ENCODE measurements at places on chromosomes 6 and 20.

GRCh38 chr6:63458480-63459115, 113.7 kb upstream of the LOC128125822 start:
- no peak for DNase-seq

- no peak for DNase-seq
Observed at GRCh38 chr20:8981482-8981881, 87.4 kb upstream of the PLCB4 start.

DNA sequence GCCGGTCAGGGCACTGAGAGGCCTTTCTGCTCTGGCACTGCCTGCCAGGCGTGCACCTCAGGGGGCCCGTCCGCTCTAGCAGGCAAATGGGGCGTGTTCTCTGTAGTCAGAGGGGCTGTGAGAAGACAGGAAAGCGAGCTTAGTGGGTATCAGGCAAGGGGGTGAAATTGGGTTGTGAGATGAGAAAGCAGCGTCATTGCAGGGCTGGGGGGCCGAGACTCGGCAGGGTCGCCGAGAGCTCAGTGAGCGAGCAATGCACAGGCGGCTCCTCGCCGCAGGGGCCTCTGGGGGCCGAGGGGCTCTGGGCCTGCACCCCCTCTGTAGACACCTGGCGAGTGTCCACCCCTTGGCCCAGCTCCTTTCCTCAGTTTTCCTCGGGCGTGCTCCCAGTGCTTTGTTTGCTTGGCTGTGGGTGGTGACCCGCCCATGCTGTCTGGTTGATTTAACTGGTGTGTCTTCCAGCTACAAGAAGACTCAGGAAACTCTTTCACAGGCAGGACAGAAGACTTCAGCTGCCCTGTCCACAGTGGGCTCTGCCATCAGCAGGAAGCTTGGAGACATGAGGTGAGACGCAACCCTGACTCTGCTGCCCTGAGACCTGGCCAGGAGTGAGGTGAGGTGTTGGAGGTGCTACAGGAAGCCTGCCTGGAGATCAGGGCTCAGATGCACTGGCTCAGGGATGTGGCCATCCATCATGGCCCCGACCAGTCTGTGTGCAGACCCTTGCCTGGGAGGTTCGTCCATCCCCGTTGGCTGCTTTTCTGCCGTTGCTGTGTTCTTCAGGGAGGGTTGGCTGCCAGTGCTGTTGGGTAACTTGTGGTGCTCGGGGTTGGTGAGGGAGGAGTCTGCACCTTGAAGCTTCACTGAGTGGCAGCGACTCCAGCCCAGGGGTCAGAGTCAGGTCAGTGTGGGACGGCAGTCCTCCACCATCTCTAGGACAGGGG, 12.4 kb upstream of the DNAJC5 start:
- DNase-seq: no peak

- DNase-seq: no peak
Observed at GRCh38 chr6:5645328-5646290, 361.1 kb downstream of the NRN1 start.

DNA sequence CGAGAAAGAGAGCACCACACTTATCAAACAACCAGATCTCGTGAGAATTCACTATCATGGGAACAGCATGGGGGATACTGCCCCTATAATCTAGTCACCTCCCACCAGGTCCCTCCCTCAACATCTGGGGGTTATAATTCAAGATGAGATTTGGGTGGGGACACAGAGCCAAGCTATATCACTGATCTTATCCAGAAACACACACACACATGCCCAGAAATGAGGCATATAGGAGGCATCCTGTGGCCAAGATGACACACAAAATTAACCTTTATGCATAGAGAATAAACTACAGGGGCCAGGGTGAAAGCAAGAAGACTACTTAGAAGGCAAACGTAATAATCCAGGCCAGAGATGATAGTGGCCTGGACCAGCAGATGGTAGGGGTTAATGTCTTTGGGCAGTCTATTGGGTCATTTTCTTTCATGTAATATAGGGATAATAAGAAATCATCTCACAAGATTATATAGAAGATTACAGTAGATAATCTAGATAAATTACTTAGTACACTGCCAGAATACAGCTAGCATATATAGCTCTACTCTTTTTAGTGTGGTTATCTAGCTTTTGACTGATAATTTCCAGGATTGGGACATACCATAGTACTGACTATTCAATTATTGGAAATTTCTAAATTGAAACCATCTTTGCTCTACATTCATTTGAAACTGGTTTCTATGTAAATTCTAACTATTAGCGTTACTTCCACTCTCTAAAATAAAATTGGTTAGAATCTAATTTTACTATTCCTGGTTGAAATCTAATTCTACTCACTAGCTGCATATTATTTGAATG, 20.0 kb downstream of the RNF144B start:
- no peak for DNase-seq

GRCh38 chr6:87698547-87699006, 3.5 kb downstream of the AKIRIN2 start:
- no peak for DNase-seq

DNA sequence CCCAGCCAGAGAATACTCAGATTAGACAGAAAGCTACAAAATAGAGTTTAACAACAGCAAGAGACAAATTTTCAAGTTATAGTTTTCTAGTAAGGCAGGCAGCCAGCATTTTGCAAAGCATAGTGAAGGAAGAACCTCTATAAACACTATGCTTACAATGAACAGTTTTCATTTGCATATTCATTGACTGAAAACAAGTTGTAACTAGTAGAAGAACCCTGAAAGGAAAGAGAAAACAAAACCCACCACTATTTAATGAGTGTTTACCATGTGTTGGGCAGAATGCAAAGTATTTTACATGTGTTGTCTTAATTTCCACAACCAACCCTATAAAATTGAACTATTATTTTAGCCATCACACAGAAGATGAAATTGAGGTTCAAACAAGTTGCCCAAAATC, 196.1 kb downstream of the UBE3D start:
- no peak for DNase-seq

DNA sequence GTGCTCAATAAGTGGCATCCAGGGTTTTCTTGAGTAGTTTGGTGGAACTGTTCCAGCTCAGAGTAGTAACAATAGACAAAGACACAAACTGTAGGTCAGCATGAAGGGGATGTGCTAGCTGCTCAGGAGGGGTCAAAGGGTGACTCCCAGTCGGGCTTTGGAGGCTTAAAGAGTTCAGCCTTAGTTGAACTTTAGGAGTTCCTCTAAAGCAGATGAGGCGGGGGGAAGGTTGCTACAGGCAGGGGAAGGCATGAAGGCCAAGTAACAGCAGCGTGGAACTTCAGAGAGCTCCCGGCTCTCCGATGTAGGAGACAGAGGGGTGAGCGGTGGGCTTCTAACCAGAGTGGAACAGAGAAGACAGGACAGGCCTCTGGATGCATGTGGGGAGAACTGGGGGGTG, 115.5 kb upstream of the CD93 start:
- no peak for DNase-seq

DNA sequence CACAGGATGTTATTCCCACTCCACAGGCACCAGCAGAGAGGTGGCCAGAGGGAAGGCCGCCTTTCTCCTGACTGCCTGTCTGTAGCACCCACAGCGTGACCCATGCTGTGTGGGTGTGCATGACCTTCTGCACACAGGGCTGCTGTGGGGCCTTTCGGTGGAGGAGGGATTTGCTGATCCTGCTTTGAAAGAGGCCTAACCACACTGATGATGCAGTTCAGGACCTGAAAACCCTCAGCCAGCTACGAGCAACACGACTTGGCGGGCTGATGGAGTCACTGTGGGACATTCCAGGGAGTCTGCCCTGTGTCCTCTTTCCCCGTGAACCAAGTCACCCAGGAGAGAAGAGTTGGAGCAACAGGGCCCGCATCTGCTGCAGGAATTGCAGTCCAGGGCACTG, 49.1 kb downstream of the SYTL3 start:
- no peak for DNase-seq

DNA sequence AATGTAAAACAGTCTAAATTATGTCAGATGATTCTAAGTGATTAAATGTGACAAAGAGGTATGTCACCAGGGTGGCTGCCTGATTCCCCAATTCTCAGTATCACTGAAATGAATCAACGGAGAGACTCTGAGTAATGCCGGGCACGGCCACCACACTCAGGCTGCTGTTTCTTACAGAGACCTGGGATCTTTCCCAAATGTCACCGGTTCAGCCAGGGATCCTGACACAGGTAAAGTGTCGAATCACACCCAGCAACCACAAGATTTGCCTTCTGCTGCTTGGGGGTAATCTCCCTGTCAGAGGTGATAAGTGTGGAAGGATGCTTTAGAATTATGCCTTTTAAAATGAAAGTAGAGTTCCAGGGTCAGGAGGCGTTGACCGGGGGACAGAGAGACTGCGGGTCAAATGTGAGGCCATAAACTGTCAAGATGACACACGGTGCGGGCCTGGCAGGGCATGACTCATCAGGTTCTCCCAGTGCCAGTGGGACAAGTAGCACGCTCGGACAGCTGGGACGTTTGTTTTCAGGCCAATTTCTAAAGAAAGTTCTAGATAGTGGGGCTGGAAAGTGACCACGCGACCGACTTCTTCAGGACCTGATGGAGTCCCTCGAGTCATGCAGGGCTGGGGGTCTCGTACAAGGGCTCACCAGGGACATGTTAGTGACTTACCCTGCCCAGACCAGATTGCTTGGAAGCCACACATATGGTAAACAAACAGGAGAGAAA, 48.9 kb downstream of the PRDM1 start:
- no peak for DNase-seq

DNA sequence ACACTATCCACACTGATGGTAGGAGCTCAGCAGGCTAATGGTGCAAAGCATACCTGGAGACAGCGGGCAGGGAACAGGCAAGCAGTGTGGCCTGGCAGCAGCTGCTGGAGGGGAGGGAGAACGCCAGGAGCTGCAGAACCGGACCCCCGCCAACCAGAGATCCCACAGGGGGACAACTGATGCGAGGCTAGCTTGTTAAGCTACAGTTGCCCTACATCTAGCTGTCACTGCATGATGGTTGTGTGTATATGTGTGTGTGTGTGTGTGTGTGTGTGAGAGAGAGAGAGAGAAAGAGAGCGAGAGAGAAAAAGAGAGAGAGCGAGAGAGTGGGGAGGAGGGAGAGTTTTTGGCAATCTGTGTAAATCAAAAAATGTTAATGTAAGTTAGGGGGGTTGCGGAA, 69.7 kb upstream of the NHSL1 start:
- DNase-seq: no peak

DNA sequence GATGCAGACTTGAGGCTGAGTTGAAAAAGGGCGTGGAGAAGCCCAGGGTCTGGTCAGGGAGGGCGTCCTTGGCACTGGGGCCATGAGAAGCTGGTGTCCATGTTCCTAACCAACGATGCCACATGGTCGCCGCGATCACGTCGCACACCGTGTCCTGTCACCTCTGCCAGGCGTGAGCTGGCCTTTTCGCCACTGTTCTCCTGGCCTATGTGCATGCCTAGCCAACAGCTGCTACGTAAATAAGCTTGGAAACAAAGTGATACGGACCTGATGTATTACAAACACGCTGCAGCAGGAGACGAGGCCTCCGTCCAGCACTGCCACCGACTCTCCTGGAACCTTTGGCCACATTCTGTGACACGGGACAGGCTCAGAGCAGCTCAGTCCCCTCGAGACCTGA, 22.0 kb upstream of the KIF25 start:
- DNase-seq: no peak

GRCh38 chr20:62561182-62561581, 81.1 kb upstream of the SLCO4A1 start:
- no peak for DNase-seq

- DNase-seq: no peak
Observed at GRCh38 chr20:36974660-36975059, 23.2 kb upstream of the SAMHD1 start.

GRCh38 chr6:90472716-90473115, 114.2 kb downstream of the MAP3K7 start:
- no peak for DNase-seq

- DNase-seq: no peak
Observed at GRCh38 chr6:87794922-87795885, 93.2 kb upstream of the AKIRIN2 start.

DNA sequence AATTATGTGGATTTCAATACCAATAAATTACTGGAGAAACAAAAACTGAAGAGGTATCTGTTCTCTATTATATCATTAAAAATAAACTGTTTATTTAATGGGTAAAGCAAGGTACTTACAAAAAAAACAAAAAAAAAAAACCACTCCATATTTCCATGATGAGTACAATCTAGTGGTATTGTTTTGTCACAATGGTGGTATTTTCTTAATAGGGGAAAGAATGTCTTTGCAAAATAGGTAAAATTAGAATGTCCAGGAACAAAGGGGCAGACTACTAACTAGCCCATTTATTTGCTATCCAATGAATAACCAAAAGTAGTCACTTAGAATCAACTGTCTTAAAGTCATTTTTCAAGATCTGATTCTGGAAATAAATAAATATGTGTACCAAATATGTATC, 92.0 kb downstream of the ARHGAP18 start:
- no peak for DNase-seq

DNA sequence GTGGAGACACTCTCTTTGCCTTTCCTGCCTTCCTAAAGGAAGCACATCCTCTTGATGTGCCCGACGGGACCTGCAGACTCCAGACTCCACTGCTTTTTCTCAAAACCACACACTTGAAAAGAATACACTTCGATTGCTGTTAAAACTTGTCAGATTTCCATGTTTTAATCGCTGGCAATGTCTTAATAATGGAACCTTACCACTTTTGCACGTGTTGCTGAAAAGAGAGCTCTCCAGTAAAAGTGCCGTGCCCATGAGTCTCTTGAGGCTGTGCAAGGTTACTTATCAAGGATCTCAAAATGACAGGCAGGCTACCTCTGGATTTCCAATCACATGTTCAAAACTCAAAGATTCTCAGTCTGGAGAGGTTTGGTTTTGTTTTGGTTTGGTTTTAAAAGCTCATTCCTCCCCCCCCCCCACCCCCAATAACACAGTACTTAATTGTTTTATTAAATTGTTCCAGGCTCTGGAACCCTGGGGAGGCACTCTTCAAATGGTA, 12.0 kb upstream of the TFAP2A start:
- DNase-seq: no peak

DNA sequence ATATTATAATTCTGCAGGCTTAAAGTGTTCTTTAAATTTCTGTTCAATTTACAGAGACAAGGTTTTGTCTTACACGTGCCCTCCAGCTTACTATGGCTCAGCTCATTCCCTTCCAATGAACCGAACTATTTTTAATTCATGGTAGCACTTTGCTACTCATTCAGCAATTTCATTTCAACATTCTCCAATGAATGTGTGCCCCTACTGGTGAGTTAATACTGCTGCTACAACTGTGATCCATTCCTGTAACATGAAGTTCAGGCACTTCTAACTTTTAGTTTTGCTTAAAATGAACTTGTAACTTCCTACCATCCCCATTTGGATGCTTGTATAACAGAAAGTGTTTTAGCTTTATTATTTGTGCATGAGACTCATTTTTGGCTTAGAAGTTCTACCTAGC, 99.7 kb downstream of the F13A1 start:
- no peak for DNase-seq

All from stimulated activated CD4-positive, alpha-beta T cell treated with anti-CD3 and anti-CD28 coated beads, Interleukin-12 subunit alpha, Interleukin-12 subunit beta, amount 100 ng/mL, for 24 hours (primary cell).